ENCODE measurements at places on chromosomes 7 and 10. TPM values are rescaled to one million over a fixed set of nuclear protein-coding genes. Genes with fewer than 3 reads are reported as not detected.

- no peak for DNase-seq
Observed at GRCh38 chr10:73597346-73597745, 6.2 kb upstream of the USP54 start.

HSPA14 gene
- 7.0 TPM for total RNA-seq

DNA sequence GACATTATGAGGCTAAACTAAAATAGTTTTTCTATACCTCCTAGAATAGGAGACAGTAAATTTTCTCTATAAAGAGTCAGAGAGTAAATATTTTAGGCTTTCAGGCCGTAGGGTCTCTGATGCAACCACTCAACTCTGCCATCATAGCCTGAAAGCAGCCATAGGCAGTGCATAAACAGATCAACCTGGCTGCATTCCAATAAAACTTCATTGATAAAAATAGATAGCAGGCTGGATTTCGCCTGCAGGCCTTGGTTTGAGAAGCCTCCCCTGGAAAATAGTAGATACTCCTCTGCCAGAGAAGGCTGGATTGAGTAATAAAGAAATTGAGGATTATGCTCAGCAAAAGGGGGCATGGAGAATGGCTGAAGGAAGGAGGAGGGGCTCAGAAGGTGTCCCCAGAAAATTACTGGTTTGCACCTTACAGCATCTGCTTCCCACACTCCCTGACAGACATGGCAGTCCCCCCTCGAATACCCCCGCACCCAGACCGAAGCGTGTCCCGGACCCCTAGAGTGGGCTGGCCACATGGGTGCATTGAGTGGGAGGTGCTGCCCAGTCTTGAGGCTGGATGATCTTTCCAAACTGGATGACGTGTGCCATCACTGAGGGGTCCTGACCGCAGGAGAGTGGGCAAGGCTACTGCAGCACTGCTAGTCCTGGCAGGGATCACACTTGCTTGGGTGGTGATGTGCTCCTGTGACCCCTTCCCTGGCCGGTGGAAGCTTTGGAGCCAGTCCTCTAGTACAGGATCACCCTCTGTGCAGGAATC lies 126.6 kb downstream of the PTPN20 start:
- DNase-seq, result peak; percentile 55

DNA sequence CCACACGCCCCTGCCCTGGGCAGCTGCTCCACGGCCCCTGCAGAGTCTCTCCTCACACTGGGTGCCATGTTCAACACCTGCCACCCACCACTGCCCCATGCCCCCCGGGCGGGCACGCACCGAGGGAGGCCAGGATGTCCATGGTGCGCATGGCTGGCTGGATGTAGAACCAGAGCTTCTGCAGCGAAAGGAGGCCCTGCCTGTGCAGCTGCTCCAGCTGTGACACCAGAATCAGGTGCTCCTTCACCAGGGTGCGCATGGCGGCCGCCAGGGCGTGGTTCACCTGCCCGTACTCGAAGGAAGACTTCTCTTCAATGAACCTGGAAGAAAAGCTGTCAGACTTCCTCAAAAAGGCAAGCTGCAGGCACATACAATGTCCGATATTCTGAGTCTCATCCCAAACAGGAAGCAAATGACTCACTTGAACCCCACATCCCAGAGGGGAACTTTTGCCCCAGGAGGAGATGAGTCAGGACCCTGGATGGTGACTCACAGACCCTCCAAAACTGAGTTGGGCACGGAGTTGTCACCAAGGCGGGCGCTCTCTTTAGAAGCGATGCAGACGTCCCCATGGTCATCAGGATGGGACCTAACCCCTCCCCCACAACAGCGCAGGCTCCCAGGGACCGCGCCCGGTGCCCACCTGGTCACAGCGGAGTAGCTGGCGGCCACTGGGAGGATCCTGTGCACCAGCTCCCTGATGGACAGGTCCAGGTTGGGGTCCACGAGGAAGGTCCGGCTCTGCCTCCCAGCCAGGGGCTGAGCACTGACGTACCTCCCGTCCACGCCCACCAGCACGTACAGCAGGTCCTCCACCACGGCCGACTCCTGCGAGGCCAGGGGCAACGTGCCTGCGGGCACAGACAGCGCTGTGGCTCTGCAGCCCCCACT lies 15.5 kb downstream of the TUBGCP2 start:
- DNase-seq, result no peak

DNA sequence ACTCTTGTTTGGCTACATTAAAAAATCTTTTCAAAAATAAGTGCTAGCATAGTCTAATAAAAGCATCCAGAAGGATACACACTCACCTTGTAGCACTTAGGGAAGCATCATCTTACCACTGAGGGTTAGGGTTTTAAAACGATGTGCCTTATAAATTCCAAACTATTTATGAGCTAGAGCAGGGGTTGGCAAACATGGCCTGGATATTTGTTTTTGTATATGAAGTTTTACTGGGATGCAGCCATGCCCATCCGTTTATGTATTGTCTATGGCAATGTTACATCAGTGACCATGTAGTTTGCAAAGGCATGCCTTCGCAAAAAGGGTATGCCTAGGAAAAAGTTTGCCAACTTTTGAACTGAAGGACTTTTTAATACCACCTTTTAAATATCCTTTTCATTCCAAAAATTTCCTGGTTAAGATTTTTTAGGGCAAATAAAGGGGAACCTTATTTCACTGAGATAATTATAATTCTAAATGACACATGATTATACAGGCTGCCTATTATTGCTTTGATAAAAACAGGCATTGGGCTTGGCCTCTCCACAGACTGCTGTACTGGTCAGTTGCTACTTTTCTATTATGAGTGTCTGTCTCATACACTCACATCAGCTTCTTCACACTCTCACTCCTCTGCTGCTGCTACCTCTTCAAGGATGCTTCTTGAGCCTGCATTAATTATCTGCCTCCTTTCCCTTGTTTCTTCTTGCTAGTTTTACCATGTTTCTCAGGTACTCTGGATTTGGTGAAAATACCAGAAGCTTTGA lies 30.7 kb downstream of the MTPN start:
- no peak for DNase-seq

DNA sequence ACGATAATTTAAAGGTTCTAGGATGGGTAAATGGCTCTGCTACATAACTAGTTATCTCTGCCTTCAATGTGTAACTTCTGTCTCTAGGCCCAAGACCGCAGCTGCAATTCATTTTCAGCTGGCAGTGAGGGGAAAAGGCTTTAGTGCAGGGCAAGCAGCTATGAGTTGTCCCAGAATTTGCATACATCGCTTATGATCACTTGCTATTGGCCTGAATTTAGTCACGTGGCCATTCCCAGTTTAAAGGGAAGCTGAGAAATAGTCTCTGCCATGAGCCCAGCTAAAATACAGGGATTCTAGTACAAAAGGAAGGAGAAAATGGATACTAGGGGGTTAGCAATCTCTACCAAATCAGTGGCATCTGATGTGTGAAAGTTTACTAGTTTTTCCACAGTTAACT lies 145.8 kb upstream of the IMMP2L start:
- DNase-seq, result no peak

Data from chondrocyte (in vitro differentiated cells).